GM19239 (cell line): ENCODE measurements at places on chromosomes 2 and 18.

- DNase-seq: no peak
Observed at GRCh38 chr2:122034344-122034743, 278.9 kb downstream of the TSN start.

DNA sequence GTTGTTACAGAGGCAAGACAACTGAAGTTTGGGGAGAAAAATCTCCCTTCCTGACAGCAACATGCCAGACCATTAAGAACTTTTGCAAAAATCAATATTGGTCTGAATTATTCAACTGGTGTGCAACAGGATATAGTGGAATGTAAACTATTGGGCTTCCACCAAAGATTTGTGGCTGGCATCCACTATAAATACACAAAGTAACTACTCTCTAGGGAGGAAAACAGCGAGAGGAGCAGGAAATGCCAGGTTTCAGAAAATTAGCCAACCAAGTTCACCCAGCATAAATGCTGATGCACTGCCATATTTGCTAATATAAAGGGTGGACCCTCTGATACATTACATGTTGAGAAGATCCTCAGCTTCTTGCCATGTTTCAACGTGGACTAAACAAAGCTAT is 267.6 kb upstream of the LYPD1 start:
- no peak for DNase-seq

GRCh38 chr2:190266314-190266713 is 53.3 kb downstream of the HIBCH start:
- DNase-seq: no peak

GRCh38 chr2:118535171-118535817 is 312.2 kb downstream of the EN1 start:
- no peak for DNase-seq

- DNase-seq: no peak
Observed at GRCh38 chr2:160132761-160133160, 67.3 kb downstream of the ITGB6 start.

DNA sequence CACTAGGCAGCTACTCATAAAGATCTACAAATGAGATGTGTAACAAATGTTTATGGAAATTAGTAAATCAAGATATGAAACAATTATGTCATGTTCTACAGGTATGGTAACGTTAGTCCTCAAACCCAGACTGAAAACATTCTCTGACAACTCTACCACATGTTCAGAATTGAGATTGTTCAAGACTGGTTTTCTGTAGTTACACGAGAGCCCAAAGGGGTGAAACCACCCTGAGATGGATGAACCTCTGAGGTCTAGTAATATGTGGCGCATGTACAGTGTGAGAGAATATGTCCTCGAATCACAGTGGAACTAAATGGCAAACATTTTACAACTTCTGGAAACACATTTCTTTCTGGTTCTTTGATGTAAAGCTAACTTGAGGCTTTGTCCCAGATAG is 614.3 kb downstream of the ZEB2 start:
- no peak for DNase-seq

DNA sequence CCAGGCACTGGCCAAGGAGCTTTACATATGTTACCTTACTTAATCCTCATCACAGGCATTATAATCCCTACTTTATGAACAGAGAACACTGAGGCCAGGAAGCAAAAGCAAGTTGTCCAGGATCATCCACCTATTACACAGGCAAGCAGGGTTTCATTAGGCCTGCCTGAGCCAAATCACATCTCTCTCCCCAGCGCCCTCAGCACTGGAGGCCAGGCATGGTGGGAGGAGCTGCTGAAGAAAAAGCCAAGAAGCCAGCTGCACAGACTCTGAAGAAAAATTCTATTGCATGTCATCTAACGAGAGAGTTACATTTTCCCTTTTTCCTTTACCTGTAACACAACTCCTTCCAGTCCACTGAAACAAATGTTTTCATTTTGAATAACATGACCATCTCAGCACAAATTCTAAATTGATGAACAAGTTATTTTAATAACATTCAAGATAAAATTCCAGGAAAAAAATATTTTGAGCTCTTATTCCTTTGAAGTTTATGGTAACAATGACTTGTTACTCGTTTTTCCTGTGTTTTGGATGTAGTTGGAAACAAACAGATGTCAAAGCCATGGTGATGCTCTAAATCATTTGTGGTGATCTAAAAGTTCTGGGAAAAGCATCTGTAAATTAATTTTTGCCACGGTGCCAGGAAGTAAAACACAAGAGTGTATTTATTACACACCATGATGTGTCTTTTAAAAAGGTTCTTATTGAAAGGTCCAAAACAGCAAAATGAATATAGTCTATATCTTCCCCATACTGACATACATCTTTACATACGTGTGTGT is 139.0 kb upstream of the ITGB6 start:
- no peak for DNase-seq

DNA sequence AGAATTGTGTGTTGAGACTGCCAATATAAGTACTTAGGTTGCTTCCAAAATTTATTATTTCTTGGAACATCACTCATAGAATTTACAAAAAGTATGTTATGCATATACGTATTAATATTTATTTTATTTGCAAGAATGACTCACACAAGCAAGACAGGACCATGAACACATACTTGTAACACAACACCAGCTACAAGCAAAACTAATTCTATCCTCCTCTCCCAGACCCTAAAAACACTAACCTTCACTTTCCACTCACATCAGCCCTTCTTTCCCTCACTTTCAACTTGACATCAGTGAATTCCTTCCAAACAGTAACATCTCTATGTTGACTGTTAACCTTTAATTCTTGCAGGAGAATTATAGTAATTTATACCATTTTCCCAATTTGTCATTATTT is 24.3 kb downstream of the OSBPL1A start:
- no peak for DNase-seq

- DNase-seq: no peak
Observed at GRCh38 chr2:24521975-24522639, 31.1 kb downstream of the NCOA1 start.

- DNase-seq: no peak
Observed at GRCh38 chr2:6336752-6337471, 528.8 kb downstream of the CMPK2 start.

DNA sequence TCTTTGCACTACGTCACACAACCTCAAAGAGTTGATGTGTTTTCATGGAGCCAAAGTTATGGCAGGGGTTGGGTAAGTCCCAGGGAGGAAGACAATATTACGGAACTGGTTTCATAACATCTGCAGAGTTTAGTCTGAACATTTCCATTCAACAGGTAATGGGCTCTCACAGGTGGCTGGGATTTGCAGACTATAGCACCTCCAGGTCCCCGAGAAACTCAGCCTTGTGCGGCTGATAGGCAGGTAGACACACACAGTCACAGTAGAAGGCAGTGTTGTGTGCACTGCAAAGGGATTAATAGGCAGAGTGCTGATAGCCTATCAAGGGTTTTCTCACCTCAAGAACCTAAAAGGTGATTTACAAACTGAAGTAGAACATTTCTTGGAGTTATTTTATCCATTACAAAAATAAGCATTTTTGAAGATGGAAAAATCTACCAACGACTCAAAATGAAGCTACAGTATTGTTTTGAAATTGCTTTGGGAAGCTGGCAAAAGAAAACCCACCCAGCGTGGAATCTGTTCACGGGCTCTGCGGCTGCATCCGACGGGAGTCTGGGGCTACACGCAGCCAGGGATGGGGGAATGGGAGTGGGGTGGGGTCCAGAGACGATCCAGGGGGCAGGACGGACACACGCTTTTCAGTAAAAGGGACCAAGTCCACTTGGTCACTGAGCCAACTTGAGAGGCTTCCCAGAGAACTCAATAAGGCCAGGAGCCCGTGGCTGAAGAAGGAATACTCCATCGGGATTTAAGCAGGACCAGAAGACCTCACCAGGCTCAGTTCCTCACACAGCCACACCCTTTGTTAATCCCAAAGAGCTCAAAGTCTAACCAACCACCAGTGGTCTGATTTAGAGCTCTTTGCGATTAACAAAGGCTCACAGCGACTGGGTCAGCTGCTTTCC is 82.9 kb downstream of the CHRNA1 start:
- DNase-seq: no peak
